Dermis microvascular lymphatic vessel endothelial cell (primary cell): ENCODE measurements at places on chromosomes 4 and X. TPM values are rescaled to one million over a fixed set of nuclear protein-coding genes. Genes with fewer than 3 reads are reported as not detected.
A peak's percentile ranks its signal among the peaks of the same experiment; 100 is the strongest.

UBE2K gene
- total RNA-seq = 13.7 and 16.2 TPM in 2 replicates

DNA sequence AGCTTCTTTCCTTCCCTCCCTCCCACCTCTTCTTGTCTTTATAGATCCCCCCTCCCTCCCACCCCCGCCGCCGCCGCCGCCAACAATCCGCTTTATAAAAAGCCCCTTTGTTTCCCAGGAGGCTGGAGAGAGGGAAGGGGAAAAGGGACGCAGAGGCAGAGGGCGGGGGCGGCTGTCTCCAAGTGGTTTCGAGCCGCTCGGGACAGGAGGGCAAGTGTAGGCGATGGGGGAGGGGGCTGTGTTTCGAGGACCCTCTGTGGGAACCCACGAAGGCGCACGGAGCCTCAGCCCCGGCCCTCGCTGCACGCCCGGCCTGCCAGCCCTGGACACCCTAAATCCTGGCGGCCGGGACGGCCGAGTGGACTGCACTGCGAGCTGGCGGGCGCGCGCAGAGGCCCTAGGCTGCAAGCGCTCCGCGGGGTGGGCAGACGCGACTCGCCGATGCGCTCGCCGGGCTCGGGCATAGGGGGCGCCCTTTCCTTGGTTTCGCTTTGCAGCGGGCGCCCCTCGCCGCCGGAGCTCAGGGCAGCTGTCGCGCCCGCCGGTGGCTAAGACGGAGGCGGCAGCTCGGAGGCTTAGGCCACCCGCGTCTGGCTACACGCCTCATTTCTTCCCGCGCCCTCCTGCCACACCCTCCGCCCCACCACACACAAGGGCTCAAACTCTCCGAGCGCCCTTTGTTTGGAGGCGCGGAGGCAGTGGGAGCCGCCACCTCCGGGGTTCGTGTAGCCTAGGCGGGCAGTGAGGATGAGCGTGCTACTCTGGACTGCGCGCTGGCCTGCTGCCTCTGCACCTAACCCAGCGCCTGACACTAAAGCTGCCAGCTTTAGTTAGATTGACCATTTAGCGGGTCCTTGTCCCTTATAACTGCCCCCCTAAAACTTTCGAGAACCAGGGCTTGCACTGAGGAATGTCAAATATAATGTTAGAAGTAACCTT, 2.2 kb downstream of the MAMLD1 start:
- no peak for DNase-seq

DNA sequence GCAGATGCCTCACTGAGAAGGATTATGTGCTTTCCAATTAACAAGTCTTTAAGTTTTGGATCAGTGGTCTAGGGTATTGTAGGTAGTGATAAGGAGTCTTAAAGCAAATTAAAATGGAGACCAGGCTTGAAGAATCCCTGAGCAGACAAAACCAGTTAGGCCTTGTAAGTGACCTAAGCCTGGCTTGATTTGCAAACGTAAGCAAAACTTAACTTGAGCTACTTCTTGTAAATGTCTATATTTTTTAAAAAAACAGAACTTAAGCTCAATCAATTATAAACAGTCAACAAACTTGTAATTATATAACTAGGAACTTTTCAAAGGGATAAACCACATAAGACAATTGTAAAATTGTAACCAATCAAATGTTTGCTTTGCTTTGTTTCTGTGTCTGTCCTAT, 72.7 kb upstream of the NALF2 start:
- no peak for DNase-seq

ANOS1 gene
- 0.26 and 0.63 TPM in 2 replicates for total RNA-seq

GRCh38 chrX:16700734-16701133, 11.7 kb downstream of the CTPS2 start:
- no peak for DNase-seq

- DNase-seq = no peak
These were observed 7.3 kb upstream of the SEC24D start for GRCh38 chr4:118843237-118843636.

GAB3 gene
- total RNA-seq = 6.7 and 11.6 TPM in 2 replicates

C4orf54 gene
- total RNA-seq = under 0.01 TPM in 2 replicates

DNA sequence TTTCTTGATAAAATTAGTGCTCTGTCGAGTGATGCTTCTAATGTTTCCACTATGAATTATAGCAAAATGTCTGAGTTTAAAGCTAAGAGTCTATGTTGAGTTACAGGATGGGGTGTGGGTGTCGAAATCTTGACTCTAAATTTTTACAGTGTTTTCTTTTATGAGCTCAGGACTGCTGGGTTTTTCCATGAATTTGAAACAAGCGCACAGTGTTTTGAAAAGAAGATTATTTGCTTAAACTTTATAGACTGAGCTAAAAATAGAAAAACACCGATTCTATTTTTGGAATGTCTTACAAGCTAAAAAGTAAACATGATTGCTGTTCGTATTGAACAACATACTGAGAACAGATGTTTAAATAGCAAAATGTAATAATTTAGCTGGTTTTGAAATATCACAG, 7.5 kb downstream of the PTTG2 start:
- no peak for DNase-seq

DNA sequence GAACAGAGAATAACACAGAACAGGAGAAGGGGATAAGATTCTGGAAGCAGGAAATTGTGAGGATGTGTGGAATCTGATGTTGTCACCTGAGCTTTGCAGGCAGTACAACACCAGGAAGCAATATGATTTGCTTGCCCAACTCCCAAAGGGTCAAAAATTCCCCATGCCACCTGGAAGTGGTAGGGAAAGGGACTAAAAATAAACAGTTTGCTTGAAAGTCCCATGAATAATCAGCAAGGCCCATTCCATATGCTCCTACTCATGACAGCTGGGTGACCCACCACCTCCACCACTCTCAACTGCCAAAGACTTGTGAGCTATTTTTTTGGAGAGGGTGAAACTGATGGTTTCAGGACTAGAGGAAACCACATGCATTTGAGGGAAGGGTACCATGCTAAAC, 168.4 kb downstream of the KCNIP4 start:
- DNase-seq = peak; percentile 47

DNA sequence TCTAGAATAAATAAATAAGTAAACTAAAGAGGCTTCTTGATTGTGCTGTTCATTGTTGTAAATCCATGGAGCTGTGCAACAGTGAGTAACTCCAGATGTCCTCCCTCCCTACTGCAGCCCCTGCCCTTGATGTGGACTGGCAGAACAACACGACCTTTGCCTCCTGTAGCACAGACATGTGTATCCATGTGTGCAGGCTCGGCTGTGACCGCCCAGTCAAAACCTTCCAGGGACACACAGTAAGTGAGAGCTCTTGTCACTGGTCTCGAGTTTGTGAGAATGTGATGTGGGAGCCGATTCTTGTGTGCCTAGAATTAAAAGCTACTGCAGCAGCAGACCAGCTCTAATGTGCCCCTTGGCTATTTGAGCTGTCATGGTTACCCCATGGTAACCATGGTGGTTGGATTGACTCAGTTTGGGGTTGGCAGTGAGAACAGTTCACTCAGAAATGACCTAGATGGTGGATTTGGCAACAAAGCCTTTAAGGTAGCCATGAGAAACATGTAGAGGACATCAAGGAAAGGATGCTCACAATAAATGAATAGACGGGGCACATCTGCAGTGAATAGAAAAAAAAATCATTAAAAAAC, 60.7 kb downstream of the GPR143 start:
- DNase-seq = no peak
